ENCODE measurements at places on chromosomes 1 and 21.

DNA sequence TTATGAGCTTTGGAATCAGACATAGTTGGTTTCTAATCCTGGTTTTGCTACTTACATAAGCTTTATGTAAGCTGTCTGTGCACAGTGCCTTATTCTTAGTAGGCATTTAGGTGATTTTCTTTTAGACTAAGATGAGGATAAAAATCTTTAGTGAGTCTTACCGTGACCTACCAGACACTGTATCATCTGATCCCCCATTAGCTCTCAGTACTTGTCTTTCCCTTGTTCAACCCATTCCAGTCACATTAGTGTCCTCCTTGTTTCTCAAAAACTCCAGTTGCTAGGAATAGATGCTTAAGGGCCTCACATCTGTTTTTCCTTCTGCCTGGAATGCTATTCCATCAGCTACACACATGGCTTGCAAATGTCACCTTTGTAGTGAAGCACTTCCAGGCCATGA is 18.8 kb downstream of the PPP1R12B start:
- no peak for DNase-seq

DNA sequence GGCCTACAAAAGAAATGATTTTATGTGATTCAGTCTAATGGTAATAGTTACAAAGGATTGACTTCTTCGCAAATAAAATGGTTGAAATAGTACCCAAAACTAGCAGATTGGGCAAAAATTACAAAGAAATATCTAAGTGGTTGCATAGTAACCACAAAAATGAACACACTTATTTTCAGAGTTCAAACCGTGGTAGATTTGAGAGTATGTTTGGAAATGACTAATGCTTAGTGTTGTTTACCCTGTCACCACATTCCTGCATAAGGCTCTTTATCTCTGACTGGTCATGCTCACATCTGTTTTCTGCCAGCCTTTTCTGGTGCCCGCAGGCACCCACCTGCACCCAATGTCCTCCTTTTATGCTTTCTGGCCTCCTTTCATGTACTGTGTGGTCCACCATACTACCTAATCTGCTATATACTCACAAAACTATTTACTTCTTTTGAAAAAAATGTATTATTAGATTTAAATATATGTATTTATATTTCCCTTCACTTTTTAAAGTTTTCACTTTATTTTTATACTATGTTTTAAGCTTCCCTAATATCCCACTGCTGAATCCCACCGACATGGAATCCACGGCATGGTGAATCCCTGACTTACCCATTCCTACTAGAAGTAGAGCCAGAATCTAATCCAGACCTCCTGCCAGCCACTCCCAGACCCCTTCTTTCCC is 30.3 kb downstream of the PTPRC start:
- DNase-seq, result no peak

GRCh38 chr1:65866439-65866838 is 73.7 kb downstream of the PDE4B start:
- no peak for DNase-seq

DNA sequence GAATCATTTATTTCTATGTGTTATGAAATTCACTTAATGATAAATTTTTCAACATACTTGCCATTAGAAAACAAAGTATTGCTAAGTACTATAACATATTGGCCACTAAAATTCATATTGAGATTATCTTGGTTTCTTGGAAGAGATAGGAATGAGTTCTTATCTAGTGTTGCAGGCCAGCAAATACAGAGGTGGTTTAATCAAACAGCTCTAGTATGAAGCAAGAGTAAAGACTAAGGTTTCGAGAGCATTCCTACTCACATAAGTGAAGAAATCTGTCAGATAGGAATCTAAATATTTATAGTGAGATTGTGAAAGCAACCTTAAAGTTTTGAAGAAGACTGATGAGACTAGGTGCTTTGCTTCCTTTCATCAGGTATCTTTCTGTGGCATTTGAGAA is 37.9 kb upstream of the FOXE3 start:
- no peak for DNase-seq

DNA sequence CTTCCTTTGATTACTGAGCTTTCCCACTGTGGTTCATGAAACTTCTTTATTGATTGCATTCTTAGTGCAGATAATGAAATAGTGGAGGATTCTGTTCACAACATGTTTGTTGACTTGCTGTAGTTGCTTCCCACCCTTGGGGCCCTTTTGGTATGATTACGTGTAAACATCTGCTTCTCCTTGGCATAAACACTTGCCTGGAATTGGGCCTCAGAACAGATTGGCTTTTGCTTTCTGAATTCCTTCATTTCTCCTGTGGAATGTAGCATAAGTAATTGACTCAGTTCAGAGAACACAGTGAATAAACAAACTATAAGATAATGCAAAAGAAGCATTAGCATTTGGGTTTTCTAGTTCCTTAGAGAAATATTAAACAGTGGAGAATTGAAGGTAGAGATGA is 59.5 kb upstream of the LAMC2 start:
- no peak for DNase-seq

DNA sequence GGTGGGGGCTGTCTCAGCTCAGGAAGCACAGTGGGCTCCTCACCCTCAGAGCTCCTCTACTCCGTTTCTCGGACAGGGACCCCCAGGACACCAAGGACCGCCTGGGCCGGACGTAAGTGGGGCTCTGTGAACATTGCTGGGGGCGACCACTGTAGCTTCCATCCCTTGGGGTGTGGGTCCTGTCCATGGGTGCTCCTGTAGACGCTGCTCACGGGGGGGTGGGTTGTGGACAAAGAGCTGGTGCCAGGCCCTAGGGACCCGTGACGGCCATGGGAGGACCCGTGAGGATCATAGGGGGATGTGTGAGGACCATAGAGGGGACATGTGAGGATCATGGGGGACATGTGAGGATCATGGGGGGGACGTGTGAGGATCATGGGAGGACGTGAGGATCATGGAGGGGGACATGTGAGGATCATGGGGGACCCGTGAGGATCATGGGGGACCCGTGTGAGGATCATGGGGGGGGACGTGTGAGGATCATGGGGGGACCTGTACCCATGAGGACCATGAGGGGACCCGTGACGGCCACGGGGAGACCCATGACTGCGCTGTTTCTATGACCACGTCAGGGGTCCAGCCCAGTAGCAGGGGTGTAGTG is 18.1 kb downstream of the COL6A1 start:
- DNase-seq, result no peak

DNA sequence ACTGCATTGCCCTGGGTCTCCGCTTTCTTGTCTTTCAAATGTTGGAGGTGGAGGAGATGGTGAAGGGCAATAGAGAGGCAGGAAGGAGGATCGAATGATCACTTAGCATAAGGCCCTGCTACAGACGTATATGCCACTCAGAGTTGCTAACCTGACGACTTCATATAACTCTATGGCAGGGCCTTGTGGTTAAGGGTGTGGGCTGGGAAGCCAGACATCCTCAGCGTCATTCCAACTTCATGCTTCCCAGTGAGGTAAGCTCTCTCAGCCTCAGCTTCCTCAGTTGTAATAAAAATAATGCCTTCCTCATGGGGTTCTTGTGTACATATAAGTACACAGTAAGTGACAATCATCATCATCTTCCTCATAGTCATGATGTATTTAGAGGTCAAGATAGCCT is 54.6 kb downstream of the CASQ2 start:
- no peak for DNase-seq

- DNase-seq, result no peak
Observed at GRCh38 chr1:245605480-245606156, 450.8 kb downstream of the KIF26B start.

- no peak for DNase-seq
Observed at GRCh38 chr21:14615359-14615974, 69.4 kb upstream of the SAMSN1 start.

GRCh38 chr1:114130213-114130612 is 23.5 kb downstream of the SYT6 start:
- DNase-seq, result no peak

DNA sequence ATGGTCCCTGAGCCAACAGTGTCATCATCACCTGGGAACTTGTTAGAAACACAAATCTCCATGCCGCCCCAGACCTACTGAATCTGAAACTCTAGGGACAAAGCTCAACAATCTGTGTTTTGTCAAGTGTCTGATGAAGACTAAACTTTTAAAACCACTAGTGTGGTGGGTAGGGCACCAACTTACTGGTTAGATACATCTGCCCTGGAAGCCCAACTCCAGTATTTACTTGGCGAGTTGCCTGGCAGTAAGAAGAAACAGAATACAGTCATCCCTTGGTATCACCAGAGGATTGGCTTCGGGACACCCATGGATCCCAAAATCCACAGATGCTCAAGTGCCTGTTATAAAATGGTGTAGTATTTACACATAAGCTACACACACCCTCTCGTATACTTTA is 367.9 kb upstream of the DUSP10 start:
- DNase-seq, result no peak

GRCh38 chr1:107294686-107295085 is 153.8 kb downstream of the NTNG1 start:
- no peak for DNase-seq

- DNase-seq, result no peak
Observed at GRCh38 chr1:95582191-95582590, 348.2 kb downstream of the RWDD3 start.
